ENCODE measurements at places on chromosomes 16 and 17. TPM values are rescaled to one million over a fixed set of nuclear protein-coding genes. Genes with fewer than 3 reads are reported as not detected.

DNA sequence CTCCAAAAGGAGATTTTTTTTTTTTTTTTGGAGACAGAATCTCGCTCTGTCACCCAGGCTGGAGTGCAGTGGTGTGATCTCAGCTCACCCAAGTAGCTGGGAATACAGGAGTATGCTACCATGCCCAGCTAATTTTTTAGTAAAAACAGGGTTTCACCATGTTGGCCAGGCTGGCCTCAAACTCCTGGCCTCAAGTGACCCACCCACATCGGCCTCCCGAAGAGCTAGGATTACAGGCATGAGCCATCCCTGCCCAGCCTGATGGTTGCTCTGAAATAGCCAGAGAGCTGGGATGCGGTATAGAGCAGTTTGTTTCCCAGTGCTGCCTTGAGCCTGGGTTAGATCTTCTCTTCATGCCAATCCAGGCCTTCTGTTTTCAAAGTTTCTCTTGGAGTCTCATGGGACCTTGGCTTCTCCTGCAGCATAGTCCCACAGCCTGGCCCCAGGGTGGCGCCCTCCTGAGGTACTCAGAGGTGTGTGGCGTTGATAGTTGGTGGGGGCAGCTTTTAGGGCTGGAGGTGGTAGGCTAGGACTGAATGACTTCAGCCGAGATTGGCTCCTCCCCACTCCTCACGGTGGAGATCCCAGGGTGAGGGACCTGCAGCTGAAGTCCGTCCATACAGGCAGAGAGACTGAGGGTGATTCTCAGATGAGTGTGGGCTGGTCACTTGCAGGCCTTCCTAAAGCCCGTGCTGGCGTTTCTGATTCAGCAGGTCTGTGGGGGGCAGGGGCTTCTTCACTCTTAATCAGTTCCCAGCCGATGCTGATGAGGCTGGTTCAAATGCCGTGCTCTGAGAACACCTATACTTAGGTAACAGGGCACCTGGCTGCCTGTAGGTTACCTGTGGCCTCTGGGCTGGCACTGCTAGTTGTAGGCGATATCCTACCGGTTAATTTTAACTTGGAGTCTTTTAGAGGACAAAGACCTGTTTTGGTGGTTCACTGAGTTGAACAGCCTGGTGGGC lies 52.0 kb downstream of the TNFRSF13B start:
- no peaks in the 10 kb centered on the region for H3K36me3 ChIP-seq
- no peak overlapping the region for H3K4me3 ChIP-seq
- H3K27me3 ChIP-seq: no peaks in the 10 kb centered on the region
- no peaks in the 10 kb centered on the region for H3K4me1 ChIP-seq
- no peak for DNase-seq

DNA sequence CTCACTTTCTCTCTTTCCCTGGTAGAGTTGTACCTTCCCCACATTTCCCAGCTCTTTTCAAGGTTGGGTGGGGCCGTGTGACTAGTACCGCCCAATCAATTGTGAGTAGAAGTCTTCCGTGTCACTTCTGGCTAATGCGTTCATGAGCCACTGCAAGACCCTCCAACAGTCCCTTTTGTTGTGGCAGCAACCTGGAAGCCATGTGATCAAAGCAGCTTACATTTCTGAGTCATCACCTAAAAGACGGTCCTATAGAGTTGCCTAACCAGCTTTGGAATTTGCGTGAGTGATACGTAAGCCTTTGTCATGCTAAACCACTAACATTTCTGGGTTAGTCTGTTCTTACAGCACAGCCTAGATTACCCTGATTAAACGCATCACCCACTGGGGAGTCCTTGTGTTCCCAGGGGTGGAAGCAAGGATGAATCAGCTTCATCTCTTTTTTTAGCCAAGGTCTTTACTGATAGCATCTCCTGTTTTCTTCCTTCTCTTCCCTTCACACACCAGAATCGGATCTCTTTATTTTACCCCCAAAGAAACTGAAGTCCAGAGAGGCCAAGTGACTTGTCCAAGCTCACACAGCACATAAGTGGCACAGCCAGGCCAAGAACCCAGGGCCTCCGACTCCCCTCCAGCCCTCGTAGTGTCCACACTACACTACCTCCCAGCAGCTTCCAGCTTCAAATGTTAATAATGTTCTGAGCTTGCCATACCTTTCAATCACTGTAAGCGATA lies 366.3 kb upstream of the XYLT1 start:
- no peak overlapping the region for H3K27ac ChIP-seq
- no peaks in the 10 kb centered on the region for H3K36me3 ChIP-seq
- DNase-seq: no peak
- no peaks in the 10 kb centered on the region for H3K27me3 ChIP-seq
- H3K4me3 ChIP-seq: no peak overlapping the region

GRCh38 chr17:1197781-1198490 lies 18.2 kb upstream of the ABR start:
- no peaks in the 10 kb centered on the region for H3K27me3 ChIP-seq
- DNase-seq: peak; percentile 42
- H3K4me1 ChIP-seq: peaks cover 56% of the 10 kb centered on the region
- no peaks in the 10 kb centered on the region for H3K36me3 ChIP-seq
- peak overlapping the region; percentile 4 for H3K27ac ChIP-seq

- H3K27ac ChIP-seq: no peak overlapping the region
- H3K4me1 ChIP-seq: peaks cover 10% of the 10 kb centered on the region
- no peak for DNase-seq
- no peaks in the 10 kb centered on the region for H3K27me3 ChIP-seq
Measured at GRCh38 chr17:48554412-48555257, 9.7 kb upstream of the HOXB2 start.

GRCh38 chr17:71791311-71791710 lies 329.5 kb upstream of the SOX9 start:
- no peaks in the 10 kb centered on the region for H3K36me3 ChIP-seq
- no peaks in the 10 kb centered on the region for H3K27me3 ChIP-seq
- H3K27ac ChIP-seq: no peak overlapping the region
- H3K4me1 ChIP-seq: no peaks in the 10 kb centered on the region
- no peak for DNase-seq
- no peak overlapping the region for H3K4me3 ChIP-seq

- DNase-seq: peak; percentile 62
- peak overlapping the region; percentile 57 for H3K4me3 ChIP-seq
- peaks cover 39% of the 10 kb centered on the region for H3K27me3 ChIP-seq
- peaks cover 83% of the 10 kb centered on the region for H3K4me1 ChIP-seq
- no peak overlapping the region for H3K27ac ChIP-seq
Measured at GRCh38 chr17:8120520-8121406, 2.4 kb upstream of the ALOXE3 start.

GRCh38 chr16:54173490-54173889 lies 113.1 kb downstream of the IRX3 start:
- no peaks in the 10 kb centered on the region for H3K36me3 ChIP-seq
- no peaks in the 10 kb centered on the region for H3K4me1 ChIP-seq
- H3K27me3 ChIP-seq: peaks cover 4% of the 10 kb centered on the region

- no peak overlapping the region for H3K4me3 ChIP-seq
- H3K36me3 ChIP-seq: no peaks in the 10 kb centered on the region
- H3K4me1 ChIP-seq: no peaks in the 10 kb centered on the region
- H3K27me3 ChIP-seq: no peaks in the 10 kb centered on the region
Measured at GRCh38 chr16:10240854-10241613, 58.8 kb upstream of the GRIN2A start.

GRCh38 chr17:63258785-63259184 lies 187.3 kb downstream of the CYB561 start:
- no peaks in the 10 kb centered on the region for H3K4me1 ChIP-seq
- no peak overlapping the region for H3K4me3 ChIP-seq
- no peak for DNase-seq
- no peak overlapping the region for H3K27ac ChIP-seq
- no peaks in the 10 kb centered on the region for H3K36me3 ChIP-seq
- no peaks in the 10 kb centered on the region for H3K27me3 ChIP-seq

- no peaks in the 10 kb centered on the region for H3K4me1 ChIP-seq
- no peak for DNase-seq
- no peak overlapping the region for H3K27ac ChIP-seq
- H3K4me3 ChIP-seq: no peak overlapping the region
Measured at GRCh38 chr17:69223809-69224208, 4.8 kb downstream of the ABCA10 start.

DNA sequence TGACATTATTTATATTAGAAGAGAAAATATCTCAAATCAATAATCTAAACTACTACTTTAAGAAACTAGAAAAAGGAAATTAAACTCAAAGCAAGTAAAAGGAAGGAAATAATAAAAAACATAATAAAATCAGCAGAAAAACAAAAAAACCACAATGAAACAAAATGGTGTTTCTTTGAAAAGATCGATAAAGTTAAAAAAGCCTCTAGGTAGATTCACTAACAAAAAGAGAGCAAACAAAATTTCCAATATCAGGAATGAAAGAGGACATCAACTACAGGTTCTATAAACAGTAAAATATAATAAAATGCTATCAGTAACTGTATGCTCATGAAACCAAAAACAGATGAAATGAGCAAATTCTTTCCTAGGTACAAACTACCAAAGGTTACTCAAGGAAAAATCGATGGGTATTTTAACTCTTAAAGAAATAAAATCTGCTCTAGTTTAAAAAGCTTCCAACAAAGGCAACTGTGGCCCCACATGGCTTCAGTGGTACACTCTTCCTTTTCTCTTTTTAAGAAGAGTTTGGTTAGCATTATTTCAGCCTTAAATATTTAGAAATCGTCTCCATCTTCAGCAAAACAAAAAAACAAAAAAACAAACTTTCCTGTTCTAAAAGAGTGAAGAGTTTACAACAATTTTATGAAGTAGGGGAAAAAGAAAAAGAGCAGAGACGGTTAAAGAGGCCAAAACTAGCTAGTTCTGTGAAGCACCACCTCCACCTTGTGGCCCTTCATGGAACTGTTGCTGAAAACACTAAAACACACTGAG lies 102.2 kb downstream of the TRIM37 start:
- H3K4me3 ChIP-seq: no peak overlapping the region
- no peaks in the 10 kb centered on the region for H3K27me3 ChIP-seq
- H3K36me3 ChIP-seq: peaks cover 13% of the 10 kb centered on the region
- peak; percentile 66 for DNase-seq

DNA sequence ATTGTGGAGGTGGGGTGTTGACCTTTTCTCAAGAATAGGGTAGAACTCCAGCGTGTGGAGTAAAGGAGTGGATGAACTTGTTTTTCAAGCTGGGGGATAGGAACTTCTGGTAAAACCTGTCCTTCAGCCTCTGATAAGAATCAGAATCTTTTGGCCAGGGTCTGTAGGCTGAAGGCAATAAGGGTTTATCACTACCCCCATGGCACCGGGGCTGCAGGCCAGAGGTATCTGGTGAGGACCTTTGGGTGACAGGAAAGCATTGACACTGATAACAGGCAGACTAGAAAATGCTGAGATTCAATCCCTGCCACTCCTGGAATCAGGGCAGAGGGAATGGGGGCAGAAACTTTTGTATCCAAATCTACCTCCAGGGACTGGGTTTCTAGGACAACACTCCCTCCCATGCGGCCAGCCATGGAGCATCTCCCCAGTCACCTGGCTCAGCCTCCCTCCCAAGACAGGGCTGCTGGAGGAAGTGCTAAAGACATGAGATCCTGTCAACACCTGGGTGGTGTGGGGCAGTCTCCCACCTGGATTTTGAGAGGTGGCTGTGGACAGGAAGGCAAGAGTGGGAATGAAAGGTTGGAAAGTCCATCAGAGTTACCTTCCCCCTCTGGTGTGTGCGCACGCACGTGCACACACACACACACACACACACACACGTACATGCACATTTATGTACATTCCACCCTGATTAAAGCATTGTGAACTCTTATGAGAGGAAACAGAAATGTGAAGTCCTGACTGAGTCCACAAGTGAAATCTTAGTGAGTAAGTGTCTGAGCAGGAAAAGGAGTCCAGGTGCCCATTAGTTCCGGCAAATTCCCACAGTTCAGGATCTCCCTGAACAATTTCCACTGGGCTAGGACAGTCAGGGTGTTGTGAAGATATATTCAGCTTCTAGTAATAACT lies 53.1 kb upstream of the MARCHF10 start:
- peaks cover 6% of the 10 kb centered on the region for H3K27me3 ChIP-seq
- DNase-seq: no peak
- no peak overlapping the region for H3K4me3 ChIP-seq

GRCh38 chr17:49191409-49191916 lies 18.9 kb downstream of the GNGT2 start:
- no peaks in the 10 kb centered on the region for H3K36me3 ChIP-seq
- H3K27me3 ChIP-seq: no peaks in the 10 kb centered on the region
- peaks cover 25% of the 10 kb centered on the region for H3K4me1 ChIP-seq
- peak overlapping the region; percentile 97 for H3K27ac ChIP-seq
- no peak for DNase-seq

GRCh38 chr17:60947100-60947499 lies 269.4 kb downstream of the BCAS3 start:
- no peaks in the 10 kb centered on the region for H3K36me3 ChIP-seq
- no peaks in the 10 kb centered on the region for H3K27me3 ChIP-seq
- no peak overlapping the region for H3K27ac ChIP-seq
- DNase-seq: no peak
- no peak overlapping the region for H3K4me3 ChIP-seq

DNA sequence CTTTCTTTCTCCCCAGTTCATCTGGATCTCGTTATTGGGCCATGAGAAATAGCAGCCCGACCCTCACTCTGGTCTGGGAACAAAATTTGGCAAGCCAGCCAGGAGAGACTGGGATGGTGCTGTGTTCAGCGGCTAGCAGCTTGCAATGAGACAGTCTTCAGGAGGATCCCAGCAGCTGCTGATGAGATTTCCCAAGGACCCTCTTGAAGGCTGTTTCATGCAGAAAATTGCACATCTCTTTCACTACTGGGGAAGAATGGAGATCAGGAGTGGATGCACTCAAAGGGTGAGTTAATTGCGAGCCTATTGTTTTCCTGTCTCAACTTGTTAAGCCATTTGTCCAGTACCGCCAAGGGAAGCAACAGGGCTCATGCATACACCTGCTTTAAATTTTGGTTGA lies 5.5 kb upstream of the COIL start:
- H3K4me1 ChIP-seq: no peaks in the 10 kb centered on the region
- no peak for DNase-seq
- no peaks in the 10 kb centered on the region for H3K36me3 ChIP-seq
- no peak overlapping the region for H3K27ac ChIP-seq
- peaks cover 2% of the 10 kb centered on the region for H3K27me3 ChIP-seq

DNA sequence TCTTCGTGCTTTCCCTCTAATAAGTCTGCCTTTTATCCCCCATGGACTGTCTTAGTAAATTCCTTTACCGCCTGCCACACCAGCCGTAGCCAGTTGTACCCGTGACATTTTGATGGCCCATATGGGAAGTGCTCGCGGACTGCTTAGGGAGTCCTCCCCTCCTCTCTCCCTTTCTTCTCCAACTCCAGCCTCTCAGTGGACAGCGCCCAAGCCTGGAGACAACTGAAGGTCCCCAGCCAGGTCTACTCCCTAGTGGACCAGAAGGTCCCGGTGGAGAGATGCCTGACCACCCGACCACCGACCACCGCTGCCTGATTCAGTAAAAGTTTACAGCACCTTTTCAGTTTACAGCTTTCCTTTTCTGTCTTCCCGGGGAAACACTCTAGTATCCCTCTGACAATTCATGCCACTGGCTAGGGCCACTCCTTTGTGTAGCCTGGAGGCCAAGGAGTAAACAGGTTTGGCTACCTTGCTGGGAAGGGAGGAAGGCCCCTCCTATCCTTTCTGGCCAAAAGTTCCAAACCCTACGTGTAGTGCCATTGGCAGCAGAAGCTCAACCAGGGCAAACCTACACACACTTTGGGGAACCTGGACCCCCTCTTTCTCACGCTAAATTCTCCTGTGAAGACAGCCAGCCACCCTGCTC lies 18.0 kb downstream of the CTRB2 start:
- H3K4me3 ChIP-seq: no peak overlapping the region
- DNase-seq: no peak
- H3K27me3 ChIP-seq: peaks cover 6% of the 10 kb centered on the region

The C1QTNF1 gene
- not detected for total RNA-seq

The TTYH2 gene
- total RNA-seq: 4.4 TPM

Data from CD4-positive, alpha-beta T cell (primary cell).